Right ventricle myocardium superior (tissue), 1 donor: ENCODE measurements at places on chromosomes 5 and 9. TPM values are rescaled to one million over a fixed set of nuclear protein-coding genes. Genes with fewer than 3 reads are reported as not detected.

The SLC34A3 gene
- total RNA-seq, result not detected

The CD274 gene
- total RNA-seq, result 9.0 TPM

The ADAMTS2 gene
- 3.6 TPM for total RNA-seq

The RPS23 gene
- total RNA-seq, result 1,193 TPM
